ENCODE measurements at places on chromosomes 3 and 15.

GRCh38 chr3:123657568-123657967, 72.7 kb upstream of the HACD2 start:
- DNase-seq, result no peak

GRCh38 chr15:77620960-77621647, 11.6 kb downstream of the LINGO1 start:
- no peak for DNase-seq

- no peak for DNase-seq
Observed at GRCh38 chr15:66614951-66615760, 49.4 kb upstream of the LCTL start.

DNA sequence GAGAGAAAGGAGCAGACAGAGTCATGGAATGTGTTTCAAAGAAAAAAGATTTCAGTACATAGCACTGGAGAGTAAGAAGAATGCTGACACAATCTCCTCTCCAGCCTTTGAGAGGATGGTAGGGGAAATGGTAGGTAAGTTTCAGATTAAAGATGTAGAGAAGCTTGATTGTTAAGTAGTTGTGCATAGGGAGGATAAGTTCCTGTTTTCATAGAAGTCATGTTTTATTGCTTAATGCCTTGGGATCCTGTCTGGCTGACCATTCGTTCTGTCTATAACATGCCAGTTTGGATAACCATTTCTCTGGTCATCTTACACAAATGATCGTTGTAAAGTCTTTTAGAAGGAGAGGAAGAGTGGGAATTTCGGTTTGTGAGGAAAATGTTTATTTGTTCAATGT, 95.7 kb upstream of the IGSF10 start:
- no peak for DNase-seq

DNA sequence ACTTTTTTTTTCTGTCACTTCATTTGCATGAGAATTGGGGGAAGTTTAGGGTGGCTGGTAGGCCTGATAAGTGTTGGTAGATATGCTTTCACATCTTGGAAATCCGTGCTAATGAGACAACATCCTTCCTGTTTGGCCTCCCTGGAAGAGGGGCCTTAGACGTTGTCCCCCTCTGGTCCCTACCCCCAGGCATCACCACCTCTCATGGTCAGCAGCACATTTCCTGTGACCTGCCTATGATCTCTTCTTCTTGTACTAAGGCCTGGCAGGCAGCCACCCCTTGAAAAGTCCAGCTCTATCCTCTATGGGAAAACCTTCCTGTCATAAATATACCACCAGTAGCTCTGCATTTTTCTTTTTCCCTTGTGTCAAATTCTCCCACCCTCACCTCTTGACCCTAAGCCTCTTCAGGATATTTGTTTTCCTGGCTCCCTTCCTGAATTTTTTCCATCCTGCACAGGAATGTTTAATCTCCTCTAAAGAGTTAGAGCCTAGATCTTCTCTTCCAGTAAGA, 107.8 kb downstream of the SNRK start:
- DNase-seq, result no peak
